ENCODE measurements at places on chromosomes 11 and 22.

DNA sequence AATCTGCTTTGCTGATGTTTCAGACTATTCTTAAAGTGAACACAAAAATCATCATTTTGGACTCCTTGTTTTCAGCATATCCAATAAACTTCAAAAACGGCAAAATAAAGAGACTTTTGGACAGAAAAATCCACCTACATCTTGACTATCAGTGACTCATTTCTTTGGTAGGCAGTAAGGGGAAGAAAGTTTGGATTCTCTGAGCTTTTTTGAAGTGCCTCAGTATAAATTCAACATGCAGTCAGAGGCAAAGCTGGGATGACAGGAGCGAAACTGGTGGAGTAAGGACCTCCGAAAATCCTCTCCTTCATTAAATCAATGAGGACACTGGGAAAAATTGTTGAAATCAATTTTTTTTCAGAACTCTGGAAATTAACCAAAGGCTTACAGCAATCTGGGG, 29.7 kb downstream of the EFCAB6 start:
- DNase-seq = no peak

DNA sequence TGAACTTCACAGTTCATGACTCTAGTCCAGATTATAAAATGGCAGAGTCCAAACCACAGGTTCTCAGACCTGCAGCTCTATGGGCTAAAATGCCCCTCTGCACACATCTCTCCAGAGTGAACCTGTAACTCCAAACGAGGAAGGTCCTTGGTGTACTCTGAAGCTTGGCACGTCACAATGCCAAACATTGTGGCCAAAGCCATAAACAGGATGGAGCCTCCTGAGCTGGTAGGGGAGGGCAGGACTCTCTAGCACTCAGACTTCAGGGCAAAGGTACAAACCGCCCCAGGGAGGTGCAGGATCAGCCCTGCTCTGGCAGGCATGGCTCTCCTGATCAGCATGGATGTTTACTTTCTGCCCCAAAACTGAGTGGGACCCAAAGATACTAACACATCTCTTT, 2.3 kb downstream of the SCUBE2 start:
- DNase-seq = no peak

DNA sequence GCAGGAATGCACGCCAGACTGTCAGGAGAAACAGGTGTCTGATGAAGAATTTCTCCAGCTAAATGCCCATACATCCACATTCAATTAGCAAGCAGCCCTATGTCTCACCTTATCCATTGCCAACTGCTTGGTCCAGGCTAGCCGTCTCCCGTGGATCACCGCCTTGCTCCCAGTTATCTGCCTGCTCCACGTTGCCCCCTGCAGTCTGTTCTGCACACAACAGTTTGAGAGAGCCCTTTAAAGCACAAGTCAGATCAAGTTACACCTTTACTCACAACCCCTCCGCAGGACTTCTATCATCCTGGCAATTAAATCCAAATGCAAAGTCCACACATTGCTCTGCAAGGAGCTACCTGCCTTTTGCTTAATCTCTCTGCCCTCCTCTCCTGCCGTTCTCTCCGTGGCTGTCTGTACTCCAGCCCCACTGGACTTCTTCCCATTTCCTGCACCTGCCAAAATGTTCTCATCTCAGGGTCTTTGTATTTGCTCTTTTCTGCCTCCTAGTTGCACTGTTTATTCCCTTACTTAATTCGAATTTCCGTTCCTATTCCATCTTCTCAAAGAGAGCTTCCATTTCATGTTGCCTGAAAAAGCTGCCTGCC, 185.3 kb upstream of the LARGE1 start:
- peak; percentile 32 for DNase-seq

- DNase-seq = no peak
Observed at GRCh38 chr22:44780876-44781449, 28.6 kb downstream of the ARHGAP8 start.

Measured in LoVo (cell line).